Activated B cell treated with CpG ODN at 0.5 μM for 24 hours (primary cell): ENCODE measurements at places on chromosomes 16 and 17. TPM values are rescaled to one million over a fixed set of nuclear protein-coding genes. Genes with fewer than 3 reads are reported as not detected.

DNA sequence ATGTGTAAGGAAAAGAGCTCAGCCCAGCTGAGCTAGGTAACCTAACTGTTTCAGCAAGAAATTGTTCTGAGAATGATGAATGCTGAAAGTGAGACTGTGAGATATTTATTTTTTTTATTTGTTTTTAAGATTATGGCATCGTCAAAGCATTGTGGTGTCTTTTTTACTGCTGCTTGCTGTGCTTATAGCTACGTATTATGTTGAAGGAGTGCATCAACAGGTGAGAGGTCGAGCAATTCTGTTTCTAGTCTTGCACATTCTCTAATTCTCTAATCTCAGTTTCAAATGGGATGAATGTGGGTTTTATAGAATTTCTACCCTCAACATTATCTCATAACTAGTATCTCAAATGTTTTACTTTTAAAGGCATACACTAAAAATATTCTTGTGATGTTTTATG, 29.9 kb downstream of the VMP1 start:
- no peak for DNase-seq

DNA sequence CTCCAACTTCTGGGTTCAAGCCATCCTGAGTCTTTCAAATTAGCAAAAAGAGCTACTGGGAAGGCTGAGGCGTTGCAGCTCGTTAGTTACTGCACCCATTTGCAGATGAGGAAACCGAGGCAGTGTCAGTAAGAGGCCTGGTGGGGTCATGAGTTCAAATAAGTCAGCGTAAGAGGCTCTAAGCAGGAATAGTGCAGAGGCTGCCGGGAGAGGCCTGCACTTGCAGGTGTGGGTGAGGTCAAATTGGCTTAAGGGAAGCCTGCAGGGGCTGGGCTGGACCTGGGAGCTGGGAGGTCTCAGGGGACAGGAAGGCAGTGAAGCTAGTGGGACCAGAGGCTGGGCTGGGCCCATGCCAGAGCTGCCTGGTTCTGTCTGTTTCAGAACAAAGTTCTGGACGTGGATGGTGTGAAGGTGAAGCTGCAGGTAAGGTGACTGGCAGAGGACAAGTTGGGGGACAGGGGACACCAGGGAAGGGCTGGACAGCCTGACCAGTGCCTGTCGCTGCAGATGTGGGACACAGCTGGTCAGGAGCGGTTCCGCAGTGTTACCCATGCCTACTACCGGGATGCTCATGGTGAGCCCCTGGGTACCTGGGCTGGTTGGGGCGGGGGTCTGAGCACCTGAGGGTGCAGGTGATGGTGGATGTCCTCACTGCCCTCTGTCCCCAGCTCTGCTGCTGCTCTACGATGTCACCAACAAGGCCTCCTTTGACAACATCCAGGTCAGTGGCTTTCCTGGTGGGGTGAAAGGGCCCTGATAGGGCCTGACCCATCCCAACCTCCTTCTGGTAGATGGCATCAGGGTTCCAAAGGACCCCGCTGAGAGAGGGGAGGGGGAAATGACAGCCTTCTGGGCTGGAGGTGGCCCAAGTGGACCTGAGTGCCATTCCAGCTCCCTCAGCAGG, 3.0 kb downstream of the RAB26 start:
- DNase-seq: no peak

GRCh38 chr17:36629252-36629847, 28.0 kb downstream of the MRM1 start:
- peak; percentile 75 for DNase-seq

DNA sequence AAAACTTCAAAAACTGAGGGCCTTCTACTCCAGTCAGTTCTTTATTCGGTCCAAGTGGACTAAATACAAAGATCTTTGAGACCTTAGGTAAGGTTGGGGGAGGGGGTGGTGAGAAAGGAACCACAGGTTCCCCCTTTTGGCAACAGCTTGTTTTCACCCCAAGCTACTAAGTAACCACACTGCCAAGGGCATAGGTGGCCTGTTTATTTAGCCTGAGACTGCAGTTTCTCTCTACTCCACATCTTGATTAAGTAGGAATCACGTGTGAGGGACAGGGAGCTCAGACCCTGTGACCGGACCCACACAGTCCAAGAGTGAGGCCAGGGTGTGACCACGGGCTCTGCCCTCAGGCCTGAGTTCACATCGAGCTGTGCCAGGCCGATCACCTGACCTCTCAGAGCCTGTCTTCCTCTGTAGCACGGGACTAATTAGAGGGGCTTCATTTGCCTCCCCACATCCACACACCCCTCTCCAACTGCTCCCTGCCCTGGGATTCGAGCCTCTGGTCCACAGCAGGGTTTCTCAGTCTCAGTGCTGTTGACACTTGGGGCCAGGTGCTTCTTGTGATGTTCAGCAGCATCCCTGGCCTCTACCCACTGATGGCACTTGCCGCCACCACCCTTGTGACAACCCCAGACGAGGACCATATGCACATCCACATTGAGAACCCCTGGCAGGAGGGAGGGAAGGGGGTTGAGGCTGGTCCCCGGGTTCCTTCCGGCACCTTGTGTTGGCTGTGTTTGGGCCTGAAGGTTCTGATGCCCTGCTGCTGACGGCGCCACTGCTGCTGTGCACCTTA, 17.8 kb downstream of the ST6GALNAC2 start:
- DNase-seq: no peak

GRCh38 chr16:73161977-73162376, 114.0 kb upstream of the ZFHX3 start:
- DNase-seq: no peak

DNA sequence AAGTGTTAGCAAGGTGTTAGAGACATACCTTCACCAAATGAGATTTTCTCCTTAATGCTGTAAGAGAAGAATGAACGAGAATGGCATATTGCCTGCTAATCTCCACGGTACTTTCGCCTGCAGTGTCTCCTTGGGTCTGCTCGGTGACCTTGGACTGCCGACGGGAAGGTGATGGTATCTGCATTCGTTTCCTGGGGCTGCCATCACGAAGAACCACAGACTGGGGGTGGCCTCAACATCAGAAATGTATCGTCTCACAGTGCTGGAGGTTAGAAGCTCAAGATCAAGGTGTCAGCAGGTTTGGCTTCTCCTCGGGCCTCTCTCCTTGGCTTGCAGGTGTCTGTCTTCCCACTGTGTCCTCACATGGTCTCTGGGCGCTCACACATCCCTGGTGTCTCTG, 86.3 kb upstream of the TNRC6C start:
- no peak for DNase-seq

Gene DPH1
- total RNA-seq: 49.3 and 63.4 TPM in 2 replicates

Gene CCT6B
- 2.1 and 2.4 TPM in 2 replicates for total RNA-seq
